Effector memory CD4-positive, alpha-beta T cell (primary cell): ENCODE measurements at places on chromosomes 2 and 18.

DNA sequence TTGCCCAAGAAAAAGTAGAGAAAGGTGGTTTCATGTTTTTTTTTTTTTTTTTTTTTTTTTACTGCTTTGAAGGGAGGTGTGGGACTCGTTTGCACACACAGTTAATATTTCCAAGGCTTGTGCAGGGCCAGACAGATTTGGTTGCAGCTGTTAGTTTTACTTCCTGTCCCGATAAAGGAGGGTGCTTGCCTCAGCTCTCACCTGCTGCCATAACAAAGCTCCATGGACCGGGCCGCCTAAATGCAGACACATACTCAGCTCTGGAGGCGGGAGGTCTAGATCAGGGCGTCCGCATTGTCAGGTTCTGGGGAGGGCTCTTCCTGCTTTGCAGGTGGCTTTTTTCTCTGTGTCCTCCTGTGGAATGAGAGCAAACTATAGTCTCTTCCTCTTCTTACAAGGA is 69.9 kb downstream of the ODC1 start:
- DNase-seq = no peak

GRCh38 chr2:143433251-143433650 is 304.0 kb downstream of the ARHGAP15 start:
- no peak for DNase-seq

GRCh38 chr18:46282177-46282570 is 178.0 kb downstream of the HAUS1 start:
- no peak for DNase-seq

DNA sequence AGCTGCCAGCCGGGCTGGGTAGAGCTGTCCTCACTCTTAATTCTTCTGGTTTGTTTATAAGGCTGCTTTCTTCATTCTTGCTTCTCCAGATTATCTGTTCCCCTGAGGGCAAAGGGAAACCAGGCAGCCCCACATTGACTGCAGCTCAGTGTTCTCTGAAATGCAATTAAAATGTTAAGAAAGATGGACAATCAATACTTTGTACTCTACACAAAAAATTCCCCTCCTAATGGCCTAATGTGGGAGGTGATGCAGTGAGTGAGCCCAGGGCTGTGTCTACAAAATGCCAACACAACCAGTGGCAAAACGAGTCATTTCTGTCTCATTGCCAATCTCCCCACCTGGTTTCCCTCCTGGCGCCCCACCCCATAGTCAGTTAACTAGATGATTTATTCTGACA is 541.7 kb upstream of the RAB6C start:
- no peak for DNase-seq

DNA sequence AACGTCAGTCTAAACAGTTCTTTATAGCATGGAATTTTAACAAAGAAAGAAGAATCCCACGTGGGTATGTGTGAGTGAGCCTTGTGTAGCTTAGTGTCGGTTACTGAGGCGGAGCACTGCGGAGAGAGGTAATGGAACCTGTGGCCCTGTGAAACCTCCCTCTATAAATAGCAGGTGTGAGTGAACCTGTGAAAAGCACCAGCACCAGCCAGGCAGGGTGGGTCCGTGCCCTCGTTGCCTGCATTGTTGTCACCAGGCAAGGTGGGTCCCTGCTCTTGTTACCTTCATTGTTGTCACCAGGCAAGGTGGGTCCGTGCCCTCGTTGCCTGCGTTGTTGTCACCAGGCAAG is 4.7 kb downstream of the CTDP1 start:
- DNase-seq = no peak

DNA sequence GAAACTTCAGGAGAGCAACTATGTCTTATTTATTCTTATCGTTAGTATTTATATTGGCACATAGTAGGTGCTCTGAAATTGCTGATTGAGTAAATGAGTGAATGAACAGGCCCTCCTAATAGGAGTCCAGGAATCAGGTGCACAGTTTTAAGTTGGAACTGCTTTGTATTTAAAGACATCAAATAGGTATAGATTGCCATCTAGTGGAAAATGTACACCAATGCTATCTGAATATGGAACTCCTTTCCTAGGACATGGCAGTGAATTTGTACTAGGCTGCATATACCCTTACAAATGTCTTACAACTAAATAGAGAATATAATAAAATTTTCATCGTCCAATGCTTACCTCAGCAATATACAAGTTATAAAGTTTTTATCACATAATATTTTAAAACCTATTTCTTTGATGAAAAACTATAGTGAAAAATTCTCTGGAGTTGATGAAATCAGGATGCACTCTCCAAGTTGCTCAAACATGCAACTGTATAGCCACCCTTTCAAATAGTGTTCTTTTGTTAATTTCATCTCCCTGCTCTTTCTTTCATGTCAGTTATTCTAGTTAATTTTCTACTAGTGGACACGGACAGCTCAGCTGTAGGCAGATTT is 318.9 kb upstream of the SYT4 start:
- no peak for DNase-seq

GRCh38 chr2:216497382-216498069 is 1.1 kb upstream of the RPL37A start:
- no peak for DNase-seq

- DNase-seq = no peak
Measured at GRCh38 chr18:11989174-11989573, 7.9 kb downstream of the IMPA2 start.

DNA sequence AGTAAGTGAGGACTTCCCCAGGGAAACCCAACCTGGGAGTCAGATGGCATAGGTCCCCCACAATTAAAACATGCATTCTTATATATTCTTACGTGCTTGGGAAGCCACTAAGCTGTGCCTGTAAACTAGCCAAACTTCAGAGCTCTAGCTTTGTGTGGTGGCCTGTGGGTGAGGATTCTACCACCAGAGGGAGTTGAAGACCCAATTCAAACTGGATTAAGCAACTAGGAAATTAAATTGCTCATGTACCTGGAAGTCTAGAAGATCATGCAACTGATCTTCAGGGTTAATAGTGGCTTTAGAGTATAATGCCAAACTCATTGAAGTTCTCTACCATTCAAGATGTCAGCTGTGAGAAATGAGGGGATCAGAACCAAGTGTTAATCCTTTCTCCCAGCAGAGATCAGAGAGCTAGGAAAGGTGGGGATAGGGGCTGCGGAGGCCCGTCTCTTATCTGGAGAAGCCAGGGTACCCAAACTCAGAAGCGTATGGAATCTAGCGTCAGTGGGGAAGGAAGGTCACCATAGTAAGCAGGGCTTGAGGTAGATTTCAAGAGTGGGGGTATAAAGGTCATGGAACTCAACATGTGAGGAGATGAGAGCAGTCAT is 53.2 kb upstream of the CCDC85A start:
- DNase-seq = no peak

- peak; percentile 45 for DNase-seq
Measured at GRCh38 chr2:37324786-37325624, at the start of gene PRKD3. PRKD3 (minus strand) TSS chr2:37324833; CDS start chr2:37316524, 8,309 bp downstream.

DNA sequence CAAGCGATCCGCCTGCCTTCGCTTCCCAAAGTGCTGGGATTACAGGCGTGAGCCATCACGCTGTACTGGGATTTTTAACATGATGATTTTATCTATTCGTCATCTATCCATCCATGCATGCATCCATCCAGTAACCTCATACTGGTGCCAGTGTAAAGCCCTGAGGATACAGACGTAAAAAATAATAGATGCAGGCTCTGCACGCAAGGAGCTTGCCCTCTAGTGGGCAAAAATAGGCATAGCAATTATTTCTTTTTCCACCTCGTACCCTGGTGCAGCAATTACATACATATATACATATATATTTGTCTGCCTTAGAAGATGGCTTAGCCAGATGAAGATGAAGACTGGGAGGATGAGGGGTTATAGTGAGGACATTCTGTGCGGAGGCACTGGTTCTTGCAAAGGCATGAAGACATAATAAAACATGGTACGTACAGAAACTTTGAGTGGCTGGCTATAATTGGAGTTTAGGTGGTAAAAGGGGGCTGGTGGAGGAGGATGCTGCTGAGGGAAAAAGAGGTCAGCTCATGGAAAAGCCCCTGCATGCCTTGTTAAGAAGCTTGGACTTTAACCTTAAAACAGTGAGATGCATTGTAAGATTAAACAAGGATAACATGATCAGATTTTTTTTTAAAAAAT is 19.6 kb upstream of the RPIA start:
- no peak for DNase-seq

DNA sequence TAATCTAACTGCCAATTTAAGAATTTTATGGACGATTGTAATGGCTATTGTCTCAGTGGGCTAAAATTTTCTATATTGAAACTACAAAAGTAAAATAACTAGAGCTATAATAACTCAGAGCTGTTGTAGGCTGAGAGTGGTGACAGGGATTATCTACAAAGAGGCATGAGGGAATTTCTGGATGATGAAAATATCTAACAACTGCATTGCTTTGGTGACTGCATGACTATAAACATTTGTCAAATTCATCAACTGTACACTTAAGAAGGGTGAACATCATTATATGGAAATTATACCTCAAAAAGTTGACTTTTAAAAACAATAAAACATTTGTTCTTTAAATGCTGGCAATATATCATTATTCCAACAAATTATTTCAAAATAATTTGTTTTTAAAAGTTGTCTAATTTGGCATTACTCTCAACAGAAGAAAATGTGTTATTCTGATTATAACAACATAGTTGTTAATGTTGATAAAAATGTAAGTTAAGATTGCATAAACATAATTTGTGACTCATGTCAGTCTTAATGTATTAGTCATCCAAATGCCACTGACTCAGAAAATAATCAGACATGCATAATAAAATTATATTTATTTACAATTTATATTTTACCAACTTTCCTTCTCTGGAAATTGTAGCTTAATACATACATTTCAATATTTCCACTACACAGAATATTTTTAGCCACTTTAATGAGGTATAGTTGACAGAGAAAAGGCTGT is 865.1 kb upstream of the VRK2 start:
- no peak for DNase-seq

DNA sequence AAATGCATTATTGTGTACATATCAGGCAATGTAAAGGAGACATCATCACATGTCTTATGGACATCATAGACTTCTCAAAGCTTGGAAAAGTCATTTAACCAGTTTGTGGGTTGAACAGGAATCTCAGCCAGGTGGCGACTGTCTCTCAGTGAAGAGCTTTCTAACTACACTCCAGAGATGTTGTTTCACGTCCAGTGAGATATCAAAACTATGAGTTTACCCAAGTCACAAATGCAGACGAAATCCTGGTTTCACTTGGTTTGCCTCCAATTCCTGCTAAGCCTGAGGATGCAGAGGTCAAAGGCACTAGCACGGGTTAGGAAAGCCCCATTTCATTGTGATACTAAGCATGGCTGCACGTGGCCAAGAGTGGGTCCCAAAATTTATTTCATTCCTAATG is 384.5 kb upstream of the MEIS1 start:
- no peak for DNase-seq

GRCh38 chr2:28709101-28709500 is 42.5 kb upstream of the PPP1CB start:
- DNase-seq = no peak

DNA sequence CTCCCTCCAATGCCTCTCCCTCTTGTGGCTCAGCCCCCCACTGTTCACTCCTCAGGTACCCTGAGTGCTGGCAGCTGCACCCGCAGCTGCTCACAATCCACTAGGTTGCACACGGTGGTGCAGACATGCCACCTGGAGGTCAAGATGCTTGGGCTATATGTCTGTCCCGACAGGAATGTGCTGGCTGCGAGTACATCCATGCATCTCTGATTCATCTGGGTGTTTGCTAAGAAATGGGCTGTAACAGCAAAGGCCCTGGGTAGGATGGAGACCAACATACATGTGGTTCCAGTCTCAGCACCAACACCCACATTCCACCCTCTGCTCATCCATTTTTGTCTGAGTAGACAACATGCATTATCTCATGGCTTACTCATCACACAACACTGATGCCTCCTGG is 31.3 kb downstream of the ANKMY1 start:
- DNase-seq = no peak

DNA sequence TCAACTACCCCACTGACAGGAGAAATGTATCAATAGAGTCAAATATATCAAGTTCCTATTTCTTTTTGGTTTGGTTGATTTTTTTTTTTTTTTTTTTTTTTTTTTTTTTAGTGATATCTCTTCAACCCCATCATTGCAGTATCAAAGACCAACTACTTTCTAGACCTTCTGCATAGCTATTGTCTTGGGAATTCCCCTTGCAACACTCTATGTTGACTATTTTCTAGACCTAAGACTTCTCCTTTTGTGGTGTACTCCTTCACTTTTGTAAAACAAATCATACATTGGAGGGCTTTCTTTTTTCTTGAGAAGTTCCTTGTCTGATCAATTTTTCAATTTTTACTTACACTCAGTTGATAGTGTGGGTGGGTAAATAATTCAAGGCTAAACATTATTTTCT is 46.5 kb upstream of the NR4A2 start:
- no peak for DNase-seq

GRCh38 chr2:29108225-29108624 is 7.0 kb upstream of the CLIP4 start:
- no peak for DNase-seq

DNA sequence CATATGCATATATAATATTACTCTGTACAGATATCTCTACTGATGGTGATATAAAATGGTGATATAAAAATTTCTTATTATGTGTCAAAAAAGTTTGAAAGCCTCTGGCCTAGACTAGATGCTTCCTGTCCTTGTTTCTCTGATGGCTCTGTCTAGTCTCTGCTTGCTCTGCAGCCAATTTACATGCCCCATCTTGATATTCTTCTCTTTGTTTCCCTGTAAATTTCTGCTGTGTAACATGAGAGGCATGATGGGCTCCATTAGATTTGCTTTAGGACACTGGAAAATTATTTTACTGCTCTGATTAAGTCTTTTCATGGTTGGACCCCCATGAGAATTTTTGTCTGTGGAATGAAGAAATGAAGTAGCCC is 24.3 kb downstream of the BABAM2 start:
- DNase-seq = no peak

- DNase-seq = no peak
Measured at GRCh38 chr2:55097461-55098410, 47.5 kb upstream of the RTN4 start.

DNA sequence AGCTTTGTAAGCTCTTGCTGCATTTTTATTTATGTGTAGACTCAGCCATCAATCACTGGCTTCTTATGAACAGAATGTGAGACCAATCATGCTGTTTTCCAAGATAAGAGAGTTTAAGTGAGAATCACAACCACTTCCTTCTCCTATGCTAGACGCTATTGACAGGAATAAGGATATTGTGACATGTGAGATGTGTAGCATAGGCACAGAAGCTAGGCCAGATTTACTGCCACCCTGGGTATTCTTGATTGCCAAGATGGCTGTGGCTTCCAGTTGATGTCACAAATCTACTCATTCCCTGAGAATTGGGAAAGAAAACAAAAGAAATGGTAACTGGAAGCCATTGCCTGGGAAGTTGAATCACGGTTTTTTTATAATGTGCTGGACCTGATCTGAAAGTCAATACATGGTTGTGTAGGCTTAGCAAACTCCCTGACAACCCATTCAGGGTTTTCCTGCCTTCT is 49.9 kb downstream of the RAB27B start:
- DNase-seq = no peak

GRCh38 chr18:39599251-39599650 is 2033.7 kb upstream of the CELF4 start:
- DNase-seq = no peak

GRCh38 chr2:47190188-47190881 is 35.2 kb upstream of the STPG4 start:
- DNase-seq = no peak
